ENCODE measurements at places on chromosomes 7 and 10. TPM values are rescaled to one million over a fixed set of nuclear protein-coding genes. Genes with fewer than 3 reads are reported as not detected.

Gene CALHM1
- 0.18 TPM for total RNA-seq

Gene PLPP4
- total RNA-seq = not detected

Gene VSTM4
- not detected for total RNA-seq

Gene TMEM60
- total RNA-seq = 23.5 TPM

Gene MYOZ1
- not detected for total RNA-seq

Gene PRF1
- 5.8 TPM for total RNA-seq

Gene CSTF2T
- total RNA-seq = 28.8 TPM
